ENCODE measurements at places on chromosomes 12 and 14. TPM values are rescaled to one million over a fixed set of nuclear protein-coding genes. Genes with fewer than 3 reads are reported as not detected.

LYSET gene
- 35.0 TPM for total RNA-seq

OR4Q3 gene
- total RNA-seq: not detected

HECTD4 gene
- 59.7 TPM for total RNA-seq

SRRM4 gene
- not detected for total RNA-seq

VASH1 gene
- 4.8 TPM for total RNA-seq

HPD gene
- 1.0 TPM for total RNA-seq

GNB3 gene
- total RNA-seq: 0.38 TPM

GRCh38 chr12:52975820-52976573 is 27.1 kb downstream of the KRT18 start:
- DNase-seq: peak; percentile 82

DNA sequence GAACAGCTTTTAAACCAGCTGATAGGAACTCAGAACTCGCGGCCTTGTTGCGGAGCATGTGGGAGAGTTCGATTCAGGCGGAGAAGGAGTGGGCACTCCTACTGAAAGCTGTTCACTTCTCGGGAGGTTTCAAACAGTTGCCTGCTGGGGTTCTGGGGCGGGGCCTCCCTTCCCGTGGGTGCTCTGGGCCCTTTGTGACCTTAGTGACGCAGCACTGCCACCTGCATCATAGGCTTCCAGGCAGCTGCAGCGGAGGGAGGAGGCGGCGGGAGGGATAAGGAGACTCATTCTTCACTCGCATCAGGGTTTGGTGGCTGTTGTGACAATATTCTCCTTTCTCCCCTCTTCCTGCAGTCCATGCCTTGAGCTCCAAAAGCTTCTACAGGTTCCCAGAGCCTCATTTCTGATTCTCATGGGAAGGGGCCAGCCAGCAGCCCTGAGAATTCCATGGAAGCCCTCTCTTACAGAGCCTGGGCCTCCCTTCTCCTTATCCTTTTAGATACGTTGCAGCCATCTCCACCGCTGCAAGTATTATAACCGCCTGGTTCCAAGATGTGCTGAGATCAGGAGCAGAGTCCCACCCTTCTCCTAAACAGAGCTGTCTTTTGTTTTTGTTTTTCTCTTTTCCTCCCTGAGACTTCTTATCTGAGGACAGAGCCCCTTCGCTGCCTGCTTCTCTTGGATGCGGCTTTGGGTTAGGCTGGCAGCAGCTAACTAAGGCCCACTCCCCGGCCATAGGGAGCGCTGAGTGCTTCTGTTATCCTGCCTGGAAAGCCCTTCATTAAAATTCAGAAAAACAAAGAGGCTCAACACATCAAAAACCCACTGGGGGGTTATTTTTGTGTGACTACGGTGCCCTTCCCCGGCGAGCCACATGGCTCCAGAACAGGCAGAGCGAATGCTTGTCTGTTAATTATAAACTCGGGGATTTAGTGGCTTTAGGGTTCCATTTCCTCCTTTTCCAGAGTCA is 67.6 kb upstream of the GPATCH2L start:
- no peak for DNase-seq

GRCh38 chr14:53032161-53032803 is 81.4 kb upstream of the FERMT2 start:
- no peak for DNase-seq

DNA sequence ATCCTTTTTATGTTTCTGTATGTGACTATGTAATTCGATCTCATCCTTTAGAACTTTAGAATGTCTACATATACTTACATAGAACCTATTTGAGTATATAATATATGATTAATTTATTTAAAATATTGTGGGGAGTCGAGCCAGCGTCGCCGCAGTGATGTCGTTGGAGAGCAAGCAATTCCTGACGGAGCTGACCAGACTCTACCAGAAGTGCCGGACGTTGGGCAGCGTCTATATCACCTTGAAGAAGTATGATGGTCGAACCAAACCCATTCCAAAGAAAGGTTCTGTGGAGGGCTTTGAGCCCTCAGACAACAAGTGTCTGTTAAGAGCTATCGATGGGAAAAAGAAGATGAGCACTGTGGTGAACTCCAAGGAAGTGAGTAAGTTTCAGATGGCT is 6.4 kb upstream of the CD27 start:
- DNase-seq: no peak

- DNase-seq: peak; percentile 44
These were observed 25.5 kb downstream of the ITGA7 start for GRCh38 chr12:55682087-55682796.

GRCh38 chr12:109736552-109737108 is 23.0 kb downstream of the FAM222A start:
- DNase-seq: peak; percentile 34

- DNase-seq: no peak
These were observed 28.3 kb downstream of the ADIPOR2 start for GRCh38 chr12:1719139-1719538.

DNA sequence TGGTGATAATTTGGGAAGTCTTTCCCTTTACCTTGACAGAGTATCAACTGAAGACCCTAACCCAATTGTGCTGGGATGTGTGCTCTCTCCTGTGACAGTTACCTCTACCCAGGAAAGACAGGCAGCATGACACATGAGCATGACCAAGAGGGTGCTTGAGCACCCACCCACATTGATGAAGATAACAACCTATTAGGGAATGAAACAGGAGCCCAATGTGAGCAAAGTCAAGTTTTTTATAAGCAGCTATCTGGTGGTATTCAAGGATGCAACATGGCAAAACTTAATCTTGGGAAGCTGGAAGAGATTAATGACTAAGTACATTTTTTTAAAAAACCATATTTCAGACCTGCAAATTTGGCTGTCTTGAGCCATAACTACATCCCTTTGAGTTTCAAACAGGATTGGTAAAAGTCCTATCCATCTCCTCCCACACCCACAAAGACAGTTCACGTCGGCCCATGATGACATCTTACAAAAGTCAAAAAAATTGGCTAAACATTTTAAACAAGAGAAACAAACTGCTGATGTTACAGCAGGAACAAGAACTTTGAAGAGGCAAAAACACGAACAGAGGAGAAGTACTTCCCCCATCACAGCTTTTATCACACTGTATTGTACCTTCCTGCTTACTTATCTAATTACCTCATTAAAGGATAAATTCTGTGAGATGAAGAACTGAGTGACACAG is 60.3 kb downstream of the MED13L start:
- DNase-seq: no peak

All from mucosa of descending colon (tissue), 3 donors.